ENCODE measurements at places on chromosomes 5 and 9.

GRCh38 chr5:135319458-135319857 is 79.6 kb downstream of the MACROH2A1 start:
- DNase-seq: no peak

- DNase-seq: peak; percentile 98
Observed at GRCh38 chr9:36091026-36091953, 45.2 kb upstream of the GLIPR2 start.

- DNase-seq: no peak
Observed at GRCh38 chr9:106443520-106443919, 419.4 kb upstream of the ZNF462 start.

- no peak for DNase-seq
Observed at GRCh38 chr5:104598285-104598684, 1035.7 kb upstream of the NUDT12 start.

GRCh38 chr9:108666240-108666784 is 189.5 kb downstream of the ACTL7B start:
- no peak for DNase-seq

DNA sequence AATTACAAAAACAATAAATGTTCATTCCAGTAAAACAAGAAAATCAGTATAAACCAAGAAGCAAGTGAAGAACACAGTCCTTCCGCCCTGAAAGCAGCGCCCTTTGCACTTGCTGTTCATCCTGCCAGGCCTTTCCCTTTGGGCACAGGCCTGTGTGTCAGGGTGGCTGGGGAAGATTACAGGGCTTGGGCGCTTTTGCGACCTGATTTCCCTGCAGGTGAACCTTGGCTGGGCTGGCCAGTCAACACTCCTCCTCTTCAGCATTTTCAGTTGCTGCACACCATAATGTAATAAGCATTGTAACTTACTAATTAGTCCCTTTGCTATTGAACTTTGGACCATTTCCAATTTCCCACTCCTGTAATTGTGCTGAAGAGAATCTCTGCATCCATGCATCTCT is 38.6 kb upstream of the TDRD7 start:
- no peak for DNase-seq

DNA sequence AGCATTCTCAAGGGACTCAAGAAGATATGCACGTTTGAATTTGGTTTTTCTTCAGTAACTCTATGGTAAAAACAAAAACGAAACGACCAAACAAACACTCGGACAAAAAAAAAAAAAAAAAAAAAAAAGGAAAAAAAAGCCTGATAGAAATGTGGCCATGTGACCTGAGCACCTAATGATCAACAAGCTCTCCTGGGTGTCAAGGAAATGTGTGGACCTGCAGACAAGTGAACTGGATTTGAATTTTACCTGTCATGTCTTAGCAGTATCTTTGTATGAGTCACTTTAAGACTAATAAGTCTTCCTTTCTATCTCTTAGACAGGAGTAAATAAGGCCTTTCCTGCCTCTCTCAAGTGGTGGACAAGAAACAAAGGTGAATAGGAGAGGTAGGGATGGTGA is 190.6 kb upstream of the GRIA1 start:
- no peak for DNase-seq

DNA sequence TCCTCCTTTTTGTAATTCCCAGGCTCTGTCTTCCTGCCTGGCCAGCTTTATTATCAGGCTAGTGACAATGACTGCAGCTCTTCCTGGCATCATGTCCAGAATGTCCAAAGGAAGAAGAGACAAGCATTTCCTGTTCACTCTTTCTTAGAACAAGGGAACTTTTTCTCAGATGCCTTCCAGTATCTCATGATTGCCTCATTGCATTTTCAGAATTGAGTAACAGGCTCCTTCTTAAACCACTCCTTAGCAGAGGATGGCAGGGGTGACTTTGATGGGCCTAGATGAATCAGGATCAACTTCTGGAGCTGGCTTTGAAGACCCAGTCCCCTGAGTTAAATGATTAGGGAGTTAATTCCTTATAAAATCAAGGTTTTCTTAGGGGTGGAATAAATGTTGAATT is 92.9 kb upstream of the RASGRF2 start:
- no peak for DNase-seq

DNA sequence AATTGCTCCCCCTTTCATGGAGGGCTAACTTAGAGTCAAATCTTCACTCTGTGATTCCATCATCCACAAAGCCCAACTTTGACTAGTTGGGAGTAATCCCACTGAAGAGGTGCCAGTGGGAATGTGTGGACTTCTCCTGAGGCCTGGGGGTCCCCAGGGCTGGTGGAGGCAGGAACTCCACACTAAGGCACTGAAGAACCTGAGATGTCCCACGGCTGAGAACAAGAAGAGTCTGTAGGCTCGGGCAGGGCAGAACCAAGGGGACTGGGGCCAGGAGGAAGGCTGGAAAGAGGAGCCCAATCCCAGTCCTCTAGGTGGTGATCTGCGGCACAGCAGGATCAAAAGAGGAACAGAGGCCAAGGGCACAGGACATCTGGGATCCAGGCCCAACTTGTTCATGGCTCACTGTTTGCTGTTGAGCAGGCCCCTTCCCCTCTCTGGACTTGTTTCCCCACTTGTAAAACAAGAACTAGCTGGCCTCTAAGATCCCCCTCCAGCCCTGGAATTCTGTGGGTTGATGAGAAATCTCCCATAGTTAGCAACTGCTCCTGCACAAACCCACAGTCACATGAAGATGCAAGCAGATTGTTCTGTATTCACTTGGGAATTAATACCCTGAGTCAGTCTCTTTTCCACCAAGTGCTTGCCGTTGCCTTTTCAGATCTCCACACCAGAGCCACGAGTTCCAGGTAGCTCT is 32.7 kb upstream of the ALDH1B1 start:
- DNase-seq: no peak

GRCh38 chr9:131270171-131271015 is 5.9 kb downstream of the FAM78A start:
- DNase-seq: no peak

- DNase-seq: no peak
Observed at GRCh38 chr9:96450613-96451528, 902 bp downstream of the HABP4 start.

DNA sequence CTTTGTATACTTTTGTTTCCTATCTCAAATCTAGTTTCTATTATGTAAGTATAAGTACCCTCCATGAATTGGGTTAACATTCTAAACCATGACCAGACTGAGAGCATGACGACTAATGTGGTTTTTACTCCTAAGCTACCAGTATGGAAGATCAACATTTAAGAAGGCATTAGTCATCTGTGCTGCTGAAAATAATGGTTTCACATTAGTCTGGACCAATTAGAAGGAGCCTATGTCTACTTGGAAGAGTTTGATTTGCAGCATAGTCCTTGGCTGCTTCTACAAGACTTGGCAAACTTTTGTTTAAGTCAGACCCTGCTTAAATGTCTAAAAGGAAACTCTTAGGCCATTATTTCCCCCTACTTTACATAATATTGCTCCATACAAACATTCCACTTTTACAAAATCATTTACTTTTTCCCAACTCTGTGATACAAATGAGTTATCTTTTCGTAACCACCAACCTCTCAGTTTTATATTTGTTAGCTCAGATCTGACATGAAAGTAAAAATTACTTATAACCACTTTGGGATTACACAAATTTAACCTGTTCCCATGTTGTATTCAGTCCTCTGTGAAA is 186.7 kb downstream of the COMMD10 start:
- no peak for DNase-seq

DNA sequence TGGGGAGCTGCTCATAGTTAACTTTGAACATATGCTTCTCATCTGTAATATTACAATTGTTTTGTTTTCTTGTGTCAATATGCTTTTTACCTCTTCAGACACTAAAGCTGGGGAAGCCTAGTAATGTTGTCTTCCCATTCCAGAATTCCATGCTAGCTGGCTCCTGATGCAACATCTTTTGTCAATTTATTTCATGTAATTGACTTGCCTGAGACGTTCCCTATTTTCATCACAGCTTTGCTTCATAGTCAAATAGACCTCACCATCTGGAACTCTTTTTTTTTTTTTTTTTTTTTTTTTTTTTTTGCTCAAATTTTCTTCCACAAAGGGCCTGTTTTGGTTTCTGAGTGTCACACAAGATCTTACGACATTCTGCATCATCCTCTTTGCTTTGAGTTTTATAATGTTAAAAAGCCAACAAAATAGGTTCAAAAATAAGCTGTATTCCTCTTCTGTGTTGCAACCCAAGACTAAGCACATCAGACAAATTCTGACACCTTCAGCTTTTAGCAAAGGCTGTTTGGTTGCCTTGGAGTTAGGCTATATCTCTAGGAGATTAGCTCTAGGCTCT is 235.2 kb downstream of the NR3C1 start:
- no peak for DNase-seq

DNA sequence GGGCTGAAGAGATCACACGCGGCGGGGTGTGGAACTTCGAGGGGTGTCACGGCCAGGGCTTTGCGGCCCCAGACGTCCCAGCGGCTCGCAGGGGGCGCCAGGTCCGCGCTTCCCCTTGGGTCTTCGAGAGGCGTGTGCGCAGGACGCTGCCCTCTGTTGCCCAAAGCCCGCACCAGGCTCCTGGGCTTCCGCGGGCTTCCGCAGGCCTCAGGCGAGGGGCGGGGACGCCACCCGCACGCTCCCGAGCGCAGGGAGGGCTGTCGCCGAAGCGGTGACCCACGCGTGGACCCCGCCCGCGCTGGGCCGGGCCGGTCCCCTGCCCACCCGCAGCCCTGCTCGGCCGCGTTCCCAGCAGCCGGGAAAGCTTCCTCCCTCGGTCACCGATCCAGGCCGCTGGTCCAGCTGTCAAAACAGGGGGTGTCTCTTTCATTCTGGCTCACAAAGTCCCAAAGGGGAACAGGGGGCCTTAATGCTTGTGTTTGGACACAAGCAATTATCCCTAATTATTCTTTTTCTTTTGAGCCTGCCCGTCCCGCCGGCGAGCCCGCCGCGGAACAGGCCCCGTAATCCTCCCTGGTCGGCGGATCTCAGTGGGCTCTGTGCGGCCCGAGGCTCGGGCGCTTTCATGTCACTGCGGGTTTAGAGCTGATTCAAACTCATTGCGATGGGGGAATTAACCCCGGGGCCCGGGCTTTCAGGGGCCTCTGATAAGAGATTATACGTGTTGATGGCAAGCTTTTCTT is 60.6 kb downstream of the TMEM174 start:
- DNase-seq: no peak

GRCh38 chr5:125043781-125044391 is 297.4 kb upstream of the ZNF608 start:
- DNase-seq: peak; percentile 97

GRCh38 chr5:129698661-129699060 is 49.2 kb upstream of the MINAR2 start:
- DNase-seq: no peak

DNA sequence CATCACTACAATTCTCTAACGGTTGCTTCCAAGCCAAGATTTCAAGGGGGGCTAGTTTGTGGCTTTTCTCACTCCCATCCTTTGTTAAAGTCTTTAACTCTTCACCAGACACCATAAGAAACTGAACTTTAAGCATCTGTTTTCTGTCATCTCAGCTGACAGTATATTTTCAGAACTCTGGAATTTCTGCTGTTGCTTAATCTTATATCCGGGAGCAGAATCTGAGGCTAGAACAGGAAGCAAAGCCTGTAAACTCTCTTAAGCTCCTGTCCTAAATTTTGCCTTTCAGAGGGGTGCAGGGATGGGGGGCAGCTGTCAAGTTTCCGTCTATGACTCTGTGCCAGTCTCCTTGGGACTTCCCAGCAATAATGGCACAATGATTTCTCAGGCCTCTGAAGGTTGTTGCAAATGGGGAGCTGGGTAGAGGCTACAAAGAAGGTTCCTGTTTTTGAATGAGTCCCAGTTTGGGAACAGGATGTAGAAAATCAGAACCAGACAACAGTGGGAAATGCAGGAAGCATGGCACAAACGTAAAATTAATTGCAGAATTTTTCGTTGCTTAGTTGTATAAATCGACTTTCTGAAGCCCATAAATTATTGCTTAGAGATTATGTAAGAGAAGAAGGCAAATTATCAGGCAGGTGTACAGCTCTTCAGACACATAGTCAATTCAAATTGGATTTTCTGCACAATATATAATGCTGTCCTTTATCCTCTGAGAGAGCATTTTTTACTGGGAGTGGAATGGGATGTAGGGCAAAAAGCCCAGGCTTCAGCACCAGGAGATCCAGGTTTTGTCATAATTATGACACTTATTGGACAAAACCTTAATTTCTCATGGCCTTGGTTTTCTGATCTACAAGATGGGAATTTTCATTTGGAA is 430.9 kb downstream of the DMAC1 start:
- no peak for DNase-seq

- no peak for DNase-seq
Observed at GRCh38 chr5:57491369-57491965, 8.9 kb upstream of the ACTBL2 start.

DNA sequence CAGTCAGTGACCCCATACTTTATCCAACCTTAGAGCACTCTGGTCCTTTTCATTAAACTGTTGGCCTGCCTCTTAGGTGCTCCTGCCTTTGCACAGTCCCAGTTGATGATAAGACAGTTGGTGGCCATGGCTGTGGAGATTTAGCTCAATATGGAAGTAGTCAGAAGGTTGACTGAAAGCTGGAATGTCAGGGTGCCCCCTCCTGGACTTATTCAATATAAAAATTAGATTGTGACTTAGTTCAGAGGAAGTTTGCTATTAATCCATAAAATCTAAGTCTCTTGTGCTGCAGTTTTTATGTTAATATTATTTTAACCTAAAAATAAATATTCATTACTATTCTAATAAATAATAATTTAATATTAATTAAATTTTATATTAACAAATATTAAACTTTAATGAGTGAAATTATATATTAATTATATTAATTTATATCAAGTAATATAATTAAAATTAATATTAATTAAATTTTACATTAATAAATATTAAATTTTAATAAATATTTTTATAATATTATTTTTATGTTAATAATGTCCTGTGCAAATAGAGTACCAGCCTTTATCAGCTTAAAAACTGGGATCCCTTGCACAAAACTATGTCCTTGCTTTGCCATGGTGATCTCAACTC is 77.7 kb upstream of the ADAMTSL1 start:
- DNase-seq: no peak

- DNase-seq: no peak
Observed at GRCh38 chr9:8621416-8621815, 821.8 kb upstream of the DMAC1 start.

DNA sequence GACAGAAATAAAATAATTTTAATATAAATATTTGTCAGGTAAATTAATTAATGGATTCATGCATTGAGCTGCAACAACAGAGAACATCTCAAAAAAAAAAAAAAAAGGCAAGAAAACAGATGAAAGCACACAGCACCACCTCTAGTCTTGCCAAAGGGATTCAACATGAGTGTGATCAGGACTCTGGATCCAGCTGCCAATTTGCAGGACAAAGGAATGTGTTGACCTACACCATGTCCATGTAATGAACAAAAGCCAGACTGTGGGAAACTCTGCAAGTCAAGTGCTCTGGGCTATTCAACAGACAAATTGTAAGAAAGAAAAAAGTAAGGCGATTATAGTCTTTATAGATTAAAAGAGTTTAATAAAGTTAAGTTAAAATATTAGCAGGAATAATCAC is 769.3 kb downstream of the TLR4 start:
- no peak for DNase-seq

GRCh38 chr9:104074876-104075275 is 19.2 kb upstream of the SMC2 start:
- DNase-seq: peak; percentile 85

GRCh38 chr5:127046343-127047072 is 16.1 kb upstream of the MARCHF3 start:
- no peak for DNase-seq

GRCh38 chr9:89528540-89528939 is 30.6 kb upstream of the SEMA4D start:
- no peak for DNase-seq

All from kidney glomerular epithelial cell (primary cell).